NCI-H226 (cell line): ENCODE measurements at places on chromosomes 4 and X.

DNA sequence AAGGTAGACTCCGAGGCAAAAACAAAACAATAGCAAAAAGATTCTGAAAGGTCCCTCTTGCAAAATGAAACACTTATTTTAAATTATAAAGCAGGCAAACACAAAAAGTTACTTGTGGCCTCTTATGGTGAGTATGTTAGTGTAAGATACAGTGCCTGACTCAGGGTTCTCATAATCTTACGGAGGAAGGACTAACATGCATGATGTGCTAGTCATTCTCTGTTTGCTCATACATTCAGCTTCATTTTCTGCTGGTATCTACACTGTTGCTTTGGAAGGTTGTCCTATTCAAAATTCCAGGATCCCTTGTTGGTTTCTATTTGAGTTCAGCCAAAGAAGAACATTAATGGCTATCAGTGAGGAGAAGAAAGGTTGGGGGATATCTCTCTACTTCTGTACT, 249.1 kb upstream of the FAM47A start:
- no peak for DNase-seq

DNA sequence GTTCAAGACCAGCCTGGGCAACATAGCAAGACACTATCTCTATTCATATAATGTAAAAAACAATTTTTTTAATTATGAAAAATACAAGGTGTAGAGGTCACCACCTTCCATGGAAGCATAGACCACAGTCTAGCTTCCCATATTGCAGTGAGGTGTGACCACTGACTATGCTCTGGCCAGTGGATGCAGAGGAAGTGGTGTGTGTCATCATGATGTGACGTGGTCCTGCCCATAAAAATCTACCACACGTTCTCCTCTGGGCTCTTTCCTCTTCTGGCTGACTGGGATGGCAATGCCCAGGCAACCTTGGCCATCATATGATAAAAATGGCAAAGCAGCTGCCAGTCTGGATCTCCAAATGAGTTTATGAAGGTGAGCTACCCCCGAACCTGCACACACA, 65.7 kb downstream of the RBM47 start:
- no peak for DNase-seq

- no peak for DNase-seq
These were observed 76.6 kb downstream of the ZNF182 start for GRCh38 chrX:47927212-47927611.

DNA sequence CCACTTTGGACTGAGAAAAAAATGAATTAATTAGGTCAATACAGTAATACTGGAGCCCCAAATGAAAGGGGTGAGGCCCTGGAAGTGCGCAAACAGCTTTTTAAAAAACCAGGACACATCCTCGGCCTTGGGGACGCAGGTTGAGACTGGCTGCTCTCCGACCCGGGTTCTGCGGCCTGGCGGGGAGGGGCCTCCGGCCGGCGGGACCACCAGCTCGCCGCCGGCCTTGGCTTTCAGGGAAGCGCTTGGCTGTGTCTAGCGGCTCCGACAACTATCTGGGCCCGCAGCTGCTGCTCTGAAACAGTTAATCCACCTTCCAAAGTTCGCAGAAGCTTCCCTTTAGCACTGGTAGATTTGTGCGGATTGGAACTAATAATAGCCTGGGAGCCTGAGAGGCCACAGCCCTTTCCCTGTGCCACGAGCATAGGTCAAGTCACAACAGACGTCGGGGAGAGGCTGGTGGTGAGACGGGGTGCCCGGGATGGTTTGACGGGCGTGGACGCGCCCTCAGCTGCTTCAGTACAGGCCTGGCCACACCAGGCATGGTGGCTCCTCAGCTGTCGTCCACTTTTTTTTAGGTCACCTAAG, 1.1 kb upstream of the SEL1L3 start:
- DNase-seq: no peak

DNA sequence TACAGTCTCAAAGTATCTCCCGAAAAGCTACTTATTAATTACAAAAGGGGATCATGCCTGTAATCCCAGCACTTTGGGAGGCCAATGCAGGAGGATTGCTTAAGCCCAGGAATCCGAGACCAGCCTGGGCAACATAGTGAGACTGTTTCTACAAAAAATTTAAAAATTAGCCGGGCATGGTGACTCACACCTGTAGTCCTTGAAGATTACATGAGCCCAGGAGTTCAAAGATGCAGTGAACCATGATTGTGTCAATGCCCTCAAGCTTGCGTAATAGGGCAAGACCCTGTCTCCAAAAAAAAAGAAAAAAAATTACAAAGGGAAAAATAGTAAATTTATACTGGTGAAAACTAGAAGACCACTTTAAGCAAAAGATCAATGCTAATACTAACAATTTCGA, 3.3 kb upstream of the PORCN start:
- DNase-seq: no peak

DNA sequence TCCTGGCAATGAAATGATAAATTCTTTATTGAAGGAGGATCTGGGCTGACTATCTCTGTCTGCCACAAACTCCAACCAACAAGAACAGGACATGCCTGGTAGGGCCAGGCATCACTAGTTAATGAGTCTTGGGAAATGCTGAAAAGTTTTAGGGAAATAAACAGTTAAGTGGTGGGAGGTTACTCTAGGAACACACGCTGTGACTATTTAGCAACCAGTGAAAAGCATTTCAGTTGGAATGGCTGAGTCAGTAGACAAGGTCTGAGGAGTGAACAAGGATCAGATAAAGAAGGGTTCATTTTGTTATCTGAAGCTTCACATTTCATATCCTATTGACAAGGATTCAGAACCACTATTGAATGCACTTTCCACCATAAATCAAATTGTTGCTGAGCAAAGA, 394.9 kb upstream of the BOD1L1 start:
- DNase-seq: peak; percentile 58

- no peak for DNase-seq
These were observed 57.9 kb downstream of the DKK2 start for GRCh38 chr4:106978046-106978774.

GRCh38 chrX:136652822-136653723, 5.1 kb downstream of the CD40LG start:
- no peak for DNase-seq

DNA sequence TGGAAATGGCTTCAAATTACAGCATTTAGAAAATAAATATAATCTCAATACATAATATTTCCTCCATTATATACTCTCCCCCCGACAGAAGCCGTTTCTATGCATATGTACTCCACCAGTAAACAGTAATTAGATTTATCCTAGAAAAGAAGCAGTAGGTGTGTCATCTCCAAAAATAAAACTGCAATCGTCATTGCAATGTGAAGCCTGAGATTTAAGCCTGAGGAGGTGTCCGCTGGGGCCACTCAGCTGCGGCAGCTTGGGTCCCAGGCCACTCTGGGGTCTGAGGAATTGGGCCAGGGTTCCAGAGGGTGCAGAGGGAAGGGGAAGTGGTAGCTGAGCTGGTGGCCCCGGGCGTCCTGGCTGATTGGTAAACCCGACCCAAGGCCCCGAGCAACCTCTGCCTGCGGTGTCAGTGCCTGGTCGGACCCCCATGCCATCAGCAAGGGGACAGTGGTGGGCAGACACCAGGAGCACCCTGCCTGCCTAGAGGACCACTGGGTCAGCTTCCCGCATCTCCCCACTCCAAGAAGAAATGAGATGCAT, 7.8 kb upstream of the MXD4 start:
- no peak for DNase-seq

- DNase-seq: no peak
These were observed 314.7 kb upstream of the PRKX start for GRCh38 chrX:4028151-4028550.

DNA sequence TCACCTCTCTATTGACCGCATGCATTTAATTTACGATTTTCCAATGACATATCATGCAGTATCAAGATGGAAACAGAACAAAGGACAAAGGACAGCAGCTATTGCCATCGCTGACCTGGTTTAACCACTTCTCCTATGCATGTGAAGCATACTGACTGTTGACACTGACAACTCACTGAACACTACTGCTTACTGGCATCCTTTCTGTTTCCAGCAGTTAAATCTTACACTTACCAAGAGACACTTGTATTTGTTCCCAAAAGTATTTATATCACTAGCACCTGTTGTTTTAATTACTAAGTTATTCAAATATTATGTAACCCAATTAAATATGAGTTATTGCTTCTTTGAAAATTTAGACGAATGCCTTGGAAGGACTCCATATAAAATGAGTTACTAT, 176.7 kb downstream of the PDGFC start:
- DNase-seq: no peak

GRCh38 chr4:136861091-136861490, 671.2 kb downstream of the PCDH18 start:
- DNase-seq: no peak

GRCh38 chrX:44972132-44972531, 99.1 kb downstream of the KDM6A start:
- DNase-seq: no peak

DNA sequence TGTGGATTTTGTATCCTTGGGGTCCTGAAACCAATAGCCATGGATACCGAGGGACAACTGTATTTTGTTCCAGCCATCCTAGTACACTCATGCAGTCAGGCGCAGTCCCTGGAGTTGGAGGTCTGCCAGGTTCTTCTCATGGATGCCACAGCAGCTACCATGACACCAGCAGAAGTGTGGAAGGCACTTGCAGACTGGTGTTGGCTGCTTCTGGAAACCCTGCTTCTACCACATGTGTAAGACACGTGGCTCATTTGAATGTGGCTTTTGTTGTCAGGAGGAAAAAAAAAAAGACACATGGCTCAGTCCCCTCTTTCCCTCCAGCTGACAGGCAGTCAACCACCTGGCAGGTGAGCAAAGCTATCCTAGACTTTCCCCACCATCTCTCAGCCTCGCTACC, 19.4 kb downstream of the DRD5 start:
- no peak for DNase-seq

DNA sequence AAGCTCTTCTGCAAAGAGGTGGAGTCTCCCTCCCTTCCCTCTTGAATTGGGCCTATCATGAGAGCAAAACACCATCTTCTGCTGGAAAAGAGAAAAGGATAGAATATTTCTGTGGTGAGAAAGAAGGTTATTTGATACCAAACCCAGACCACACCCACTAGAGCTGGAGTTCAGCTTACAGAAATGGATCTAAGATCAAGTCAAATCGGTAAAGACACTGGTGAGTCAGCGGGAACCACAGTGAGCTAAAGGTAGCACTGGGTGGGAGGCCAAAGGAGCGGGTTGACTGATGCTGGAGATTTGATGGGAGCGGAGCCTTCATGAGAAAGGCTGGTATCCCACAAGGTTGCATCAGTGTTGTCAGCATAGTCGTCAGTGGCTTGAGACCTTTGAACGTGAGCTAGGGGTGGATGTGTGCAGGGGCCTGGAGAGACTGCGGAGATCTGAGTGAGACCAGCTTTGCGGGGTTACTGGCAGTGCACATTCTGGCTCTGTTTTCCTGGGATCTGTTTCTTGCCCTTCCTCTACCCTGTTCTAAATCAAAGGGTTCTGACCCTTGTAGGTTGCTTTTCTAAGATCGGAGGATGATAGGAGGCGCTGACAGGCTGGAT, 106.4 kb upstream of the SCOC start:
- no peak for DNase-seq

GRCh38 chr4:42167709-42168108, 15.3 kb upstream of the BEND4 start:
- no peak for DNase-seq

- no peak for DNase-seq
These were observed 884.7 kb downstream of the FSTL5 start for GRCh38 chr4:161279095-161279494.

GRCh38 chrX:129006491-129006890, 516.8 kb downstream of the SMARCA1 start:
- no peak for DNase-seq

DNA sequence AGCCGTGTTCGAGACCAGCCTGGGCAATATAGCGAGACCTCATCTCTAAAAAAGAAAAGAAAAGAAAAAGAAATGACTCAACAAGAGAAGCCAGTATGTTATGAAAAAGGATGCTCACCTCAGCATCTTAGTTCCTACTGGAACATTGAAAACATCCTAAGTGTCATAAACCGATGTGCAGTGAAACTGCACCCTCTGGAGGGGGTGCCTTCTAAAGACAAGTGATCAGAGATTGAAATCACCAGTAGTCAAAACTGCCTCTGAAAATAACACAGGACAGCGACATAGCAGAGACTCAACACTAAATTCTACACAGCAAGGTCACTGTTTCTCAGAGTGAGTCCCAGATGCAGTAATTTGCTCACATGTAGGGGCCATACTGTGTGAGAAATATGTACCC, 28.0 kb upstream of the ATP6AP2 start:
- DNase-seq: no peak

DNA sequence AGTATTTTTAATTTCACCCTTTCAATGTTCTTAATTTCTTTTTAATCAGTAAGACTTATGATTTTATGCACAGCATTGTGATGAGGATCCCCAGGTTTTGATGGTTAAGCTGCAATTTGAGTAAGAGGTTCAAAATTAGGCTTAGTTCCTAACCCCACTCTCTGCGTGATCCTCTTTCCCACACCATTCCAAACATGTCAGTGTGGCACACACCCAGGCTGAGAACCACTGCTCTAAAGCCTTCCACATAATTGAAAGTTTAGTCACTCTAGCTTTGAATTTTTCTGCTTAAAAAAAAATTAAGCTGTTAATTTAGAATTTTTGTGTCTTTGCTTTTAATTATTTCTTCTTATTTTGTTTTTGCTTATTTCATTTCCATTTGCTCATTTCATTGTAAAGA, 68.8 kb upstream of the SLC7A11 start:
- peak; percentile 37 for DNase-seq

GRCh38 chr4:82989575-82990429, 20.8 kb downstream of the LIN54 start:
- DNase-seq: no peak

- DNase-seq: no peak
These were observed 1606.4 kb upstream of the TENM3 start for GRCh38 chr4:180636696-180637404.

DNA sequence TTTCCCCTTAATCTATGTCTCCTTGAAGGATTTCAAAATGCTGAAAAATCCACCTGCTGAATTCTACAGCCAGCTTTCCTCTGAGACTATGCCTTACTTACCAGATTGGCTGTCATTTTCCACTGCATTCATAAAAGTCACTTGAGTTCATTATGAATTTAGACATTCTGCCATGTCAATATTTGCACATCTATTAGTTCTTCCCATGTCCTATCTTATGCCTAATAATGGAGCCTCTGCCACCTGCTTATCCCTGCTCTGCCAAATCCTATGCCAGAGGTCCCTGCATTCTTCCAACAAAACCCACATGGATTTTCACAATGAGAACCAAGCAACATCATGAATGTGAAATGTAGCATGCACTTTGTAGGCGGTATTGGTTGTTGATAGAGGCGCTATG, 42.6 kb downstream of the GASK1B start:
- no peak for DNase-seq

DNA sequence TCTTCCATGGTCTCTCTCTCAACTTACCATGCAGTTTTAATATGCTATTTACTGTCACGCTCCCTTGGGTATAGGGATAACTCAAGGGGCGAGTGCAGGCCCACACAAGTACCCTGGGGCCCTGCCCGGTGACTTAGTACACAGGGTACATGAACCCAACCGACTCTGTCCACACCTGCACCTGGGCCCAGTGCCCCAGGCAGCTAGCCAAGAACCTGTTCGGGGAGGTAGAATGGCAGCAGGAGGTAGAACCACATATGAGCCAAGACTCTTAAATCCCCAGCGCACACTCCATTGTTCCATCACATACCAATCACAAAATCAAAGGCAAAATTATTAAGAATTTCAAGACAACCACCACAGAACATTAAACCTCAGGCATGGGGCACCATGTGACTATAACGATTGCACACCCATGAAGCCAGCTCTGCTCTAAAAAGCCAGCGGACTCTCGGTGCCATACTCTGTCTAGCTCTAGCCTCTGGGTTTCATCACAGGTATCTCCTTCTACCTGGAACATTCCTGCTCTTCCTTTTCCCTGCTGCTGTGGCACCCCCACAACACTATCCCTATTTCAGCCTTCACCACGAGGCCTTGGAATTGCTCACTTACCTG, 14.6 kb downstream of the PHF8 start:
- no peak for DNase-seq
